NCI-H1105 (cell line): ENCODE measurements at places on chromosomes 2 and 18.

- no peak for DNase-seq
These were observed 22.1 kb upstream of the PXDN start for GRCh38 chr2:1766425-1766824.

DNA sequence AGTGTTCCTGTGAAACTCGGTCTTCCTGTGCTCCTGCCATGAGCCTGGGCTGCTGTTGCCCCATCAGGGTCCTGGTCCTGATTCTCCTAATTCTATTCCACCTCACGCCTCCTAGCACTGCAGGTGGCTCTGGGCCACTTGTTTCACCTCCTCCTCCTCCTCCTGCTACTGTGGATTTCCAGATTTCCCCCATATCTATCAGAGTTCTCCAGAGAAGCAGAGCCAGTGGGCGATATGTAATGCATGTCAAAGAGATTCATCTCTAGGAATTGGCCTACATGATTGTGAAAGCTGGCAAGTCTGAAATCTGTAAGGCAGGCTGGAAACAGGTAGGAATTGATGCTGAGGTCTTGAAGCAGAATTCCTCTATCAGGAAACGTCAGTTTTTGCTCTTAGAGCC is 45.3 kb downstream of the CHRNA1 start:
- no peak for DNase-seq

- DNase-seq = no peak
These were observed 17.4 kb upstream of the RMDN2 start for GRCh38 chr2:37907501-37908225.

- DNase-seq = no peak
These were observed 25.3 kb upstream of the IL1RL1 start for GRCh38 chr2:102286041-102286440.

DNA sequence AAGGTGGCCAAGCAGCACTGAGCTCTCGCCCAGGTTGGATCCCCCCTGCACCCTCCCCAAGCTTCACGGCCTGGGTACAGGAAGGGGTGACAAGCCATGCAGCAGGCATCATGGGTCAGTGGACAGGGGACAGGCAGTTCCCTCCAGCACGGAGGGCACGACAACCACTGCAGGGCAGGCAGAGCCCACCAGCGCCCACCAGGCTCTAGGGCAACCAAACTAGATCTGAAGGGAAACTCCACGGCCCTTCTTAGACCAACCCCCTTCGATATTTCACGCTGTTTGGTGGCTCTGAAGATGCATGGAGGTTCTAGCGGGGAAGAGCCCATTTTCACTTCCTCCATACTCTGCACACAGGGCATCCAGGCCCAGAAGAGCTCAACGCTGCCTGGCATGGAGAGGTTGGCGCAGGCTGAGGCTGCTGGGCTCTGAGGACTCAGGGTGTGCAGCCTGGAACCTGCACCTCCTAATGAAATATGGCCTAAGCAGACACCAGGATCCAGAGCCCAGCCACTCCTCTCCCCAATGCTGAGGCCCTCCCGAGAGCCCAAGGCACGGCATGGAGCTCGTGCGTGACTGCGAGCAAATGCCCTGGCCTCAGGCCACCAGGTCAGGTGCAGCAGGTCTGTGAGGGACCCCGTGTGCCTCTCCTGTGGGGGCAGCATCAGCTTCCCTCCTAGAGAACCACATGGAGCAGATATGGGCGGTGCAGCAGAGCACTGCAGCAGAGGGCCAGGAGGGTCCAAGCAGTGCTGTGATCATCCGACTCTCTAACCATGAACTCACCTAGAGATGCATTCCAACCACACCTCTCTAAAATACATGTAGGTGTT is 8.7 kb upstream of the MTERF4 start:
- no peak for DNase-seq

GRCh38 chr2:64586883-64587481 is 62.9 kb downstream of the AFTPH start:
- no peak for DNase-seq

GRCh38 chr2:223894968-223895367 is 50.2 kb downstream of the WDFY1 start:
- no peak for DNase-seq

DNA sequence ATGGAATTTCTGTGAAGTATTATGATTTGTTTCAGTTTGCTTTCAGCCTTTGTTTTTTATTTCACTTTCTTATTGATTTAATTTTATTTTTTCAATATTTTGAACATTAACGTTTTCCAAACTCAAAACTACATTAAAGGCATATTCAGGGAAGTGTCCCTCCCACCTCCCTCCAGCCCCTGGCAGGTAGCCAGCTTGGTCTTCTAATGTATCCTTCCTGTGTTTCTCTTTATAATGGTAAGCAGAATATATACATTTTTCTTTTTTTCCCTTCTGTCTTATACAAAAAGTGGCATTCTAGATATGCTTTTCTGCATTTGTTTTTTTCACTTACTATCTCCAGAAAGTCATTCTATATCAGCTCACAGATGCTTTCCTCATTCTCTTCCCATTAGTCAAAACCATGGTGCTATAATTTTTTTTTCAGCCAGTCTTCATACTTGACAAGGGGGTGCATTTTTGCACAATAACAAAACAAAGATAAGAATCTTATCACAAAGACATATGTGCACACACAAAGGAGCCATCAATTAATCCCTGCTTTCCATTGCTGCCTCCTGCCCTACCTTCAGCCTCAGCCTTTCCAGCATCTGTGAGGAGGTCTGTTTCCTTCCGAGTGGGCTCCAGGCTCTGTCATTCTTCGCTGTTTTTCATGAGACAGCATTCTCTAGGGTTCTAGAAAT is 33.7 kb upstream of the TMEM177 start:
- DNase-seq = no peak

DNA sequence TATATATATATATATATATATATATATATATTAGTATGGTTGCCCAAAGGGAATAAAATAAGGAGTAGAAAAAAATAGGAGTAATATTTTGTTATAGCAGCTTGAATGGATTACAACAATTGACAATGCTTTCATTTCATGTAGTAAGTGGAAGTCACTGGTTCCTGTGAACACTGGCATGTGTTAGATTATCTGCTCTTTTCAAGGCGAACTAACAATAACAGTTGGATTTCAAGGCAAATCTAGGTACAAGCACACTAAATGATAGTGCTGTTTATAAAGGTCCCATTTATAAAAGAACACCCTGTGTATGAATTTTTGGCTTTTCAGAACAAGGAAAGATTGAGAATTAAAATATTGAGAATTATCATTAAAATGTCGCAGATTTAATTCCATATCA is 1535.7 kb downstream of the LRP1B start:
- no peak for DNase-seq

- no peak for DNase-seq
These were observed 206.6 kb upstream of the RBMS1 start for GRCh38 chr2:160700021-160700814.

DNA sequence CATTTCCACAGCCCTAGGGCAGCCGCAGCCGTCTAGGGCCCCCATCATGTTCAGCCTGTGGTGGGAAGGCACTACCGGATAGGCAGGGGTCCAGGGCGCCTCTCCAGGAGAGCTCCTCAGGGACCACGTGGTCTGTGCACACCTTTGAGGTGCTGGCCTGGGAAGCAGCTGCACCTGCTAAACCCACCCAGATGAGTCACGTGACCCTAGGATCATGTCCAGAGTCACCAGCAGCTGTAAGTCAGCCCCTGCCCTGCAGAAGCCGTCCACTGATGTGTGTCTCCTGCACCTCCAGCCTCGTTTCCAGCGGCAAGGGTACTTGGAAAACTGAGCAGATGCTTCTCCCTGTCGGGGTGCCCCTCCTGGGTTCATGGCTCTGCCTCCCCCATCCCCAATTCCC is 682.6 kb upstream of the SALL3 start:
- DNase-seq = no peak

- no peak for DNase-seq
These were observed 385.5 kb downstream of the LPIN1 start for GRCh38 chr2:12131975-12132374.

DNA sequence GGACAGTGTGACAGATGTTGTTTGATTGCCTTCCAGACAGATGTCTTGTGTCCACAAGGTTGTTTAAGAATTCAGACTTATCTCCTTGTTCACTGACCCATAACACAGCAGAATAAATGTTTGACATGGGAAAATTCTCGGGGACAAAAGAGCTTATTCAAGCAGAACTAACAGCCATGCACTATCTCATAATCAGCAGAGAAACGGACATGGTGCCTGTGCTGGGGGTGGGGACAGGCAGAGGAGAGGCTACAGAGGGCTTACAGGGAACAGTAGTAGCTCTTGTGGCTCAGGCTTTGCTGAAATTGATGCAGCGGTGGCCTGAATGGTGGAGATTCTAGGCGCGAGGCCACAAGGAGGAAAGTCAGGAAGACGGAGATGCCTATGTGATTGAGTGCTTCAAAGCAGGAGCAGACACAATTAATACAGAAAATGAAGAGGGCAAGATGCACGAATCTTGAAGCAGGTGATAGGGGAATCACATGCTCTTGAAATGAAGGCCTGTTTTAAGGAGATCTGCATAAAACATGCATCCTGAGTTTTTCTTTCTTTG is 62.0 kb upstream of the CAB39 start:
- no peak for DNase-seq

DNA sequence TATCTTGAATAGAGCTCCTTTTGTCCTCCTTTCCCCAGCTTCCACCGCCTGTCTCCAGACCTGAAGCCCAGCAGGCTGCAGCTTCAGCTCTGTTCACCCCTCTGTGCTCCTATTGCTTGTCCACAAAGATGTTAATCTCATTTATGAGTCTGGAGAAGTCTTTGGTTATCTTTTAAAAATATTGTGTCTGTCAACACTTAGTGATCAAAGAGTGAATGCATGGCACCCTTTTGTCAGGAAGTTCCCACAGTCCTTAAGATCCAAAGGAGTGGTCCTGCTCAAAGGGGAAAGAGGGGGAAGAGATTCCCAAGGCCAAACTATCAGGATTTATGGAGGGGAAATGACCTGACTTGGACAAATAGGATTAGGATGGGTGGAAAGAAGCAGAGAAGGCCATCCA is 118.9 kb downstream of the ACAA2 start:
- no peak for DNase-seq

DNA sequence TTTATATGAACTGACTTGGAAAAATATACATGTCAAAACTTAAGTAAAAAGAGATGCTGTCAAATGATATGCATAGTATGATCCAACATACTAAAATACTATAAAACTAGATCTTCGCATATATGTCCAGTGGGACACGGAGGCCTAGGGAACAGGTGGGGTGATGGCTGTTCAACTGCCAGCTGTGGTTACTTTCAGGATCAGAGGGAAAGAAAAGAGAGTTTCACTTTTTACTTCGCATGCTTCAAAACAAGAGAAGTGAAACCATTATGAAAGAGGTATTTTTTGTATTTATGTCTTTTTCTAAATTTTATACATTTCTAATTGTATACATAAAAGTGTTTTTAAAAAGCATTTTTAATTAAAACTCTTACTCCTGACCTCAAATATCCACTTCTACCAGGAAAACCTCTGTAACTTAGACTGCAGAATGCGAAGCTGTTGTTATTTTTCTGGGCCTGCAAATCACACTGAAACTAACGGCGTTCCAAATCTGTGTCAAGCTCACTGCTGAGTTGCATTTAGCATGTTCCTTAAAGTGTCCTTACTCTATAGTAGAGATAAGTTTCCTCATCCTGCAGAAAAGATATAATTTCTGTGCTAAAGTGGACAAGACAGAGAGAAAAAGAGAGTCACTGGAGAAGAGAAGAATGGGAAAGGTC is 97.8 kb upstream of the SLC35G4 start:
- DNase-seq = no peak

DNA sequence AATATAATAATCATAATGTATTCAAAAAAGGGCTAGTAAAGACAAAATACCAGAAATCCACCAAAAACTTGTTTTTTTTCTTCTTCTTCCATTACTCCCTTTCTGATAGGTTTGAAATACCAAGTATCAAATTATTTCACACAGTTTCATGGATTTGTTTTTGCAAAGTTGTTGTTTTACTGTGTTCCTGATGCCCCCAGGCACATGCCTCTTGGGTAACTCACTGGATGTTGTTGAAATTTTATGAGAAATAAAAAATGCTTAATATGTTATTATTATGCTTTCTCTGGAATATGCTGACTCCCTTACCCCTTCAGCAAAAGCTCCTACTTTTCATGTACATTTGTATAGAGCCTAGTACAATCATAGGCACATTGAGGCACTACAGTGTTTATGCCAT is 419.6 kb downstream of the NRXN1 start:
- no peak for DNase-seq

DNA sequence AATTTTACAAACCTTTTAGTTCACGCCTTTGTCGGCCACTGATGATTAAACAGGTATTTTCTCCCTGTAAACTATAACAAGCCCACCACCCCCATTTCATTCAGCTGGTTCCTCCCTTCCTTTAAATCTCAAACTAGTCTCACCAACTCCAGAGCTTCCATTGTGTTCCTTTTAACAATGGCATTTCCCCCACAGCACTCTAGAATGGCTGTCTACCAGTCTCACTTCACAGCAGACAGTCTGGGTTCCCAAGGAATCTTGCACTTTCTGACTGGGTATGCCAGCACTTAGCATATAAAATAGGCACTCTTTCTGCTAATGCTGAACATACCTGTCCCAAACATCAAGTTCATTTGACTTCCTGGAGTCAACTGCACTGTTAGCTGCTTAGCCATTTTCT is 75.3 kb downstream of the CCDC93 start:
- DNase-seq = no peak

GRCh38 chr2:143692162-143692561 is 562.9 kb downstream of the ARHGAP15 start:
- no peak for DNase-seq

- no peak for DNase-seq
These were observed 13.9 kb upstream of the DNPEP start for GRCh38 chr2:219401606-219402005.

- no peak for DNase-seq
These were observed 17.8 kb upstream of the KCNK3 start for GRCh38 chr2:26674771-26675170.

- DNase-seq = no peak
These were observed 134.0 kb downstream of the MREG start for GRCh38 chr2:215879331-215879730.

DNA sequence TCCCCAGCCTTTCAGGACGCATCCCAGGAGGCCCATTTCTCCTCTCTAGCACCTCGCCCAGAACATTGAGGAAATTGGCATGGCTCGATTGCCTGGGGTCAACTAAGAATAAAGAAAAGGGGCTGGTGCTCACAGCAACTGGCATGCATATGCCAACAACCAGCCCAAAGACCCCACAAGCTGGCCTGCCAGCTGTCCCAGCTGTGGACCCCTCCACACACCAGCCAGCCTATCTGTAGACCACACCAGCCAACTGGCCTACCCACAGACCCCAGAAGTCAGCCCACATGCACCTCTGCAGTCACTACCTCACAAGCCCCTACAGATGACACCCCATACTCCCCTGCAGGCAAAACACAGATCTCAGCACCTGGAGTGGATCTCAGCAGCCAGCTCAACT is 123.8 kb upstream of the ID2 start:
- DNase-seq = no peak

GRCh38 chr2:95272781-95273180 is 1.5 kb upstream of the PROM2 start:
- no peak for DNase-seq

- DNase-seq = no peak
These were observed 12.9 kb upstream of the MC5R start for GRCh38 chr18:13810950-13811485.

DNA sequence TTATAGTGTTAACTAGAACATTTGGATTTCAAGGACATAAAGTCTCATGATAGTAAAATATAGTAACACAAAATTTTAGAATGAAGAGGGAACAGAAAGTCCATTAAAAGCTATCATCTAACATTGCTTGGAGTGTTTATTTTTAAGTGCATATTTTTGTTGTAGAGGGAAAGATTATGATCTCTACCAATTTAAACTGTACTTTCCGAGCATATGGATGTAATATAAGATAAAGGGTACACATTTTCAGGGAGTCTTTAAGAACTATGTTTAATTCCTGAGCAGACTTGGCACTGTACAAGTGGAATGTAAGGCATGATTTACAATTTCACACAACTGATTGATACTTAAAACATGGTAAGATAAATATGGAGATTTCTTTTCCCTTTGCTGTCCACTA is 34.2 kb upstream of the ZNF804A start:
- DNase-seq = no peak
